Mesangial cell (primary cell): ENCODE measurements at places on chromosomes 11 and 22. TPM values are rescaled to one million over a fixed set of nuclear protein-coding genes. Genes with fewer than 3 reads are reported as not detected.

HTR3B gene
- not detected in 2 replicates for total RNA-seq

TUB gene
- total RNA-seq: 3.7 and 4.3 TPM in 2 replicates

KRTAP5-9 gene
- 0.33 TPM in 1 of 2 replicates, not detected in the other for total RNA-seq

MS4A8 gene
- total RNA-seq: not detected in 2 replicates

SMCO4 gene
- 6.8 and 13.7 TPM in 2 replicates for total RNA-seq

RIMBP3C gene
- total RNA-seq: 0.13 and 0.33 TPM in 2 replicates

HORMAD2 gene
- total RNA-seq: 0.51 TPM in 1 of 2 replicates, not detected in the other

OR51I1 gene
- total RNA-seq: not detected in 2 replicates

CHRDL2 gene
- not detected in 2 replicates for total RNA-seq

GVQW3 gene
- 0.49 and 1.1 TPM in 2 replicates for total RNA-seq

OR2AG1 gene
- not detected in 2 replicates for total RNA-seq

SCGB1C1 gene
- total RNA-seq: 1.9 TPM in 1 of 2 replicates, not detected in the other

OR4A16 gene
- total RNA-seq: not detected in 2 replicates

TTLL1 gene
- 5.4 and 13.3 TPM in 2 replicates for total RNA-seq

DEUP1 gene
- total RNA-seq: 0.16 TPM in 1 of 2 replicates, not detected in the other

LRP4 gene
- 7.3 and 13.9 TPM in 2 replicates for total RNA-seq

FOLR1 gene
- 0.49 and 17.1 TPM in 2 replicates for total RNA-seq

OR2D2 gene
- total RNA-seq: not detected in 2 replicates

MORC2 gene
- 17.5 and 19.9 TPM in 2 replicates for total RNA-seq

OR52I1 gene
- not detected in 2 replicates for total RNA-seq

ABCG4 gene
- total RNA-seq: 0.49 and 1.1 TPM in 2 replicates
